ENCODE measurements at places on chromosomes 5 and 9.

GRCh38 chr5:81751836-81752643 is 1.1 kb upstream of the SSBP2 start:
- peak; percentile 64 for DNase-seq

GRCh38 chr9:85895685-85896084 is 45.3 kb upstream of the NAA35 start:
- DNase-seq, result no peak

DNA sequence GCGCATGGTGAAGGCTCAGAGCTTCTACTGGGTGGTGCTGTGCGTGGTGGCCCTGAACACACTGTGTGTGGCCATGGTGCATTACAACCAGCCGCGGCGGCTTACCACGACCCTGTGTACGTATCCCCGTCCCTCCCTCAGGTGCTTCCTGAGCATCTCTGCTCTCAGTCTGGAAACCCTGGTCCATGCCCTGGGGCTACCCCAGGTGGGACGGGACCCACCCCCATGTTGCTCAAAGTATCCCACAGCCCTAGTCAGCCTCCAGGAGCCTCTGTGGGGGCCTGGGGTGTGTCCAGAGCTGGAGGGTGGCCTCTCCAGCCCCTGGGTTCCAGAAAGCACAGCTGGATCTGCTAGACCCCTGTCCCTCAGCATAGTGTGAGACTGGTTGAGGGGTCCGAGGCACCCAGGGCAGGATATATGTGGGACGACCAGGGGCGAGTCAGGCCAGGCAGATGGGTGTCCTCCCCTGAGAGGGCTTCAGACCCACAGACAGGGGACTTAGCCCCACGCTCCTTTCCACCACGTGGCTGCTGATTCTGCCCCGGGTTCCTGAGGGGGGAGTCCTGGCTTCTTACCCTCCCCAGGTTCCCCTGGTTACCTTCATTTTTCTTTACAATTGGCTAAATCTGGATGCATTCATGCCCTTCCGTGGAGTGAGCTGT is 94.0 kb downstream of the CACNA1B start:
- DNase-seq, result no peak

GRCh38 chr5:103624675-103625074 is 62.1 kb upstream of the NUDT12 start:
- no peak for DNase-seq

GRCh38 chr5:172035049-172035448 is 28.6 kb upstream of the FBXW11 start:
- DNase-seq, result no peak

DNA sequence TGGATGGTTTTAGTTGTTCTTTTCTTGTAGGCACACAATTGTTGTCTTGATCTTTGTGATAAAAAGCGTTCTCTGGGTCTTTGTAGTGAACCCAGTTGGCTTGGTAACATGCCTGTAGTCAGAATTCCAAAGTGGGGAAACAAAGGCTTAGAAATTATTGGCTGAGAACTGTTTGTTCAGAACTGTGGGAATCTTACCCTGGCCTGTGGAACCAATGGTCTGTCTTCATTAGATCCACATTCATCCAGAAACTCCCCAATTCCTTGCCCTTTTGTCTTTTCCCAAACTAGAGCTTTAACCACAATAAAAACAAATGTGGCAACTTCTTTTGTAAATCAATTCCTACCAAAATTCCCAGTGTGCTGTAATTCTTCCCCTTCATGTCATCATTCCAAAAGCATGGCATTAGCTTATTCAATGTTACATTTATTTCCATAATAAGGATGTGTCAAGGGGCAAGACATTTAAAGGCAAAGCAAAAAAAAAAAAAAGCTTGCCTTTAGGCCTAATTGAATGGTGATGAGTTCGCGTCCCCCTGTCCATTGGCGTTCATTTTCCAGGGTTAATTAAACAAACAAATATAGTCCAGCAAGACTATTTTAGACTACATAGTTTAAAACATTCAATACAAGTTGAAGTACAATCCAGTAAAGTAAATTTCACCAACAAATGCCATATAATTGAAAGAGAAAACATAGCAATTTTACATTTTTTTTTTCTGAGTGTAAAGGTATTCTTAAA is 249.8 kb upstream of the ZNF608 start:
- no peak for DNase-seq

DNA sequence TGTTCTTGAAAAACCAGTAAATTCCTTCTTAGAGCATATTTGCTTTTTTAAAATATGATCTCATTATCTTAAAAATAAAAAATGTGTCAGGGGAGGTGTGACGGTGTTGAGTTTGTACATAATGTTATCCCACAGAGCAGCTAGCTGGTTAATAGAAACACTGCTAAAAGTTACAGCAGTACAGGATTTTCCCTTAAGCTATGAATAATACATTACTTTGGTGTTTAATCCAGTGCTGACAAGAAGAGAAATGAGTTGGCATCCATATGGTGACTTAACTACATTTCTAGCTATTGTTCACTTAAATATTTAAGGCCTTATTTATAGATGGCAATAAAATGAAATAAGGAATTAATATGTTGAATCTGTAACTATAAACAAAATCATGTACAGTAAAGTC is 883.1 kb downstream of the CDH18 start:
- no peak for DNase-seq

GRCh38 chr5:125149527-125149926 is 403.1 kb upstream of the ZNF608 start:
- no peak for DNase-seq

GRCh38 chr5:171629628-171630349 is 155.8 kb upstream of the SMIM23 start:
- DNase-seq, result peak; percentile 47

DNA sequence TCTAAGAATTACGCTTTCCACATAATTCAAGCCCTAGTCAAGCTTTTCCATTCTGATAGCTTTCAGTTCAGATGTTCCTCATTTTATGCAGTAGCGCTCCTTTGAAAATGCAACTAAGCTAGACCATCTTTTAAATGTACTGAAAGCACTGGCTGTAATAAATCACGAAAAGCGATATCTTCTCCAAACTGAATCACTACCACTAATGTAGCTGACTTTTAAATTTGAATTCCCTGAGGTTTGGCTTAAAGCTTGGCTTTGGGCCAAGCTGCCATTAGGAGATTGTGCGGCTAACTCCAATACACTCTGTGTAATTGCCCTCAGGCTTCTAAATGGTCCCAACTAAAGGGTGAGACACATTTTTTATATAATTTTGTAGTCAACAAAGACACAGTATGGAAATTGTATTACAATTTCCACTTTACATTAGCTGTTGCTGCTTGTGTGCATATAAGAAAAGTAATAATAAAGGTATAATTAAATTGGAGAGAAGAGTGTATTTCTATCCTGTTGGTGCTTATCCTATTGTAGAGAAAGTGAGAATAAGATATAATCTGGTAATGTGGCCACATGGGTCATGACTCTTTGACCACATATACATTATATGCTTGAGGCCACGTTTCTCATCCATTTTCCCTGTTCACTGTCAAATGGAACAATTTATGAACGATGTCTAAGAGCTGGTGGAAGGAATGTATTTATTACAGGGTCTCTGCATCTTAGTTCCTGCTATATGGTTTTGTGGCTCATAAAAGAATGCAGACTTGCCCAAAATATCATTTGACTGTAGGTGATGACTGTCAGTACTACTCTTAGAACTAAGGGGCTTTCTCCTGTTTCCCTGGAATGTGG is 118.7 kb upstream of the TAF11L2 start:
- DNase-seq, result no peak

- DNase-seq, result peak; percentile 5
These were observed 59.4 kb upstream of the RAPGEF1 start for GRCh38 chr9:131799177-131799823.

DNA sequence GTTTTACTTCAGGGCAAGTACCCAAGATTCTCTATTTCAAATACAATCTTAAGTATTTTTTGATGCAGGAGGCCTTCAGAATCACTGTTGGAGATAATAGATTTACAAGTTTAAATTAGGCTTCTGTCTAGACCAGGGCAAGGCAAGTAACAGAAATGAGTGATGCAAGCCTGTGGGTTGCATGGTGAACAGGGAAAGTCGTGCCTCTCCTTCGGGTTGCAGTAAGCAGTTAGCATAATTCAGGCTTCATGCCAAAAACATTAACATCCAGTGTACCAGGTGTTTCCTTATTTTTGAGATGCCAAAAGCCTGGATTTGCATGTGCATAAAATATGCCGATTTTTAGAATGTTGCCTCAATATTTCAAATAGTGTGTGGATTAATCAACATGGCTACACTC is 369.0 kb downstream of the CAAP1 start:
- no peak for DNase-seq

DNA sequence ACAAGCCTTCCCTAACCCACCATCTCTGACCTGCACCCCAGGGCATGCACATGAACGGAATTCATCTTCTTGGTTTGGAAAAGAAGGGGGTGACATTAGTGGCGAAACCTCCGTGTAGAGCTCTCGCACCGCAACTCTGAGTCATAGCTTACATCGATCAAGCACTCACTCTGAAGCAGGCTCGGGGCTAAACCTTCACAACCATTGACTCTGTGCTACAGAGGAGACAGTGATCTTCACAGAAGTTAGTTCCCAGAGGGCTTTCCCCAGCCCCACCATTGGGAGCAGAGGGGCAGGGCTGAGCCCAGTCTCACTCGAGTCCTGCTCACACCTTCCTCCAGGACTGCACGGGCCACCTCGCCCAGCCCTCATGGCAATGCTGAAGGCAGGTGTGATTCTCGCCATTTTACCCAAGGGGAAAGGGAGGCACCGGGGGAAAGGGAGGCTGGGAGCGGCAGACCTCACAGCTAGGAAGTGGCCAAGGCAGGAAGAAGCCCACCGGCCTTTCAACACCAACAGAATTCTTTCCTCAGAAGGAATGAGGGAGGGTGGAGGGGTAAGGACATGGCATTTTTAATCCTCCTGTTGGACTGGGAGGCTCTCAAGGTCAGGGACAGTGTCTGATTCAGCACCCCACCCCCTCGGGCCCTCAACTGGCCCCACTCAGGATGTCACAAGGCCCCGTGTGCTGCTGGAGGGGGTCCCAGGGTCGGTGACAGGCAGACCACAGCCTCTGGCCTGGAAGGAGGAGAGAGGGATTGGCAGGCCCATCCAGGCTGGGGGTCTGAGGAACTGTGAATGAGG is 25.9 kb upstream of the IL17B start:
- no peak for DNase-seq

DNA sequence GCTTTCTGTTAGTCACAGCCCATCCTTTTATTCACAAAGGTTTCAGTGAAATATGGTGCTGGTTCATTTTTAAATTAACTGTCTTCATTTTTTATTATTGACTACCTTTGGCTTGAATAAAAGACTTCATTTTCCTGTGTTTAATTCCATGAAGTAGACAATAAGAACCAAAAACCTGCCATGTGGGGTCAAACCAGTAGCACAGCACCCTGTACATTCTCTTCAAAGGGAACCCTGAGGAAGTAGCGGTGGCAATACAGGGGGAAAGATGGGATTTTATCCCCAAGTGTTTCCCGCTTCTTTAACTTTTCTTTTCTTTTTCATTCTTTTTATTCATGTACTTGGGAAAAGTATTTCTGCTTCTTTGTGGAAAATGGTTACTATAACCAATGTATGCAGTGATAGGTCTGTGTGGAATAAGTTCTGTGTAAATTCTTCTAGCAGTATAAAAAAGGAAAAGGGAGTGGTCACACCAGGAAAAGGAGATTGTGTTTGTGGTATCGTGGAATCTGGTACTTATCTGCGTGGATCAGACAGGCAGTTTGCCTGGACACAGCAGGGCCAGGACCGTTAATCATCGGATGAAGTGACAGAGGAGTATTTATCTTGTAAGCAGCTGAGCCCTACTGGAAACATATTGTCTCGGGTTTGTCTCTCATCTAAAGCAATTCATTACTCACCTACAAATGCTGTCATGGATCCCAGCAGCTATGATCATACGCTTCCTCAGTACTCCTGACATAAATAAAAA is 94.2 kb downstream of the PPIC start:
- DNase-seq, result no peak

DNA sequence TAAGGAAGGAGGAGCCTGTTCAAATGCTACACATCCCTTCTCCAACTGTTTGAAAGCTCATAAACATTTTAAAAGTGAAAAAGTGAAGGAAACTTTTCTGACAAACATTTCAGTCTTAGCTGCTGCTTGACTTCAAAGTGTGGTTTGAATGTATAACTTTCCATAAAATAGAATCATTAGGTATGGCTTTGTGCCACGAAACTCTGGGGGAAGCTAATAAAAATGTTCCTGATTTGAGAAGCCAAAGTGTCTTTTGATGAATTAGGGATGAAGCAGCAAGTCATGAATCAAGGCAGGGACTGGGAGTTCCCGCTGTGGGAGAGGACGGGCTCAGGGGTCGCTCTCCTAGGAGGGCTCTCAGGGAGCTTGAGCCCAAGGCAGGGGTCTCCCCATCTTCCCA is 15.3 kb downstream of the MVB12B start:
- no peak for DNase-seq

- DNase-seq, result no peak
These were observed 523 bp upstream of the WWC1 start for GRCh38 chr5:168290902-168291341.

DNA sequence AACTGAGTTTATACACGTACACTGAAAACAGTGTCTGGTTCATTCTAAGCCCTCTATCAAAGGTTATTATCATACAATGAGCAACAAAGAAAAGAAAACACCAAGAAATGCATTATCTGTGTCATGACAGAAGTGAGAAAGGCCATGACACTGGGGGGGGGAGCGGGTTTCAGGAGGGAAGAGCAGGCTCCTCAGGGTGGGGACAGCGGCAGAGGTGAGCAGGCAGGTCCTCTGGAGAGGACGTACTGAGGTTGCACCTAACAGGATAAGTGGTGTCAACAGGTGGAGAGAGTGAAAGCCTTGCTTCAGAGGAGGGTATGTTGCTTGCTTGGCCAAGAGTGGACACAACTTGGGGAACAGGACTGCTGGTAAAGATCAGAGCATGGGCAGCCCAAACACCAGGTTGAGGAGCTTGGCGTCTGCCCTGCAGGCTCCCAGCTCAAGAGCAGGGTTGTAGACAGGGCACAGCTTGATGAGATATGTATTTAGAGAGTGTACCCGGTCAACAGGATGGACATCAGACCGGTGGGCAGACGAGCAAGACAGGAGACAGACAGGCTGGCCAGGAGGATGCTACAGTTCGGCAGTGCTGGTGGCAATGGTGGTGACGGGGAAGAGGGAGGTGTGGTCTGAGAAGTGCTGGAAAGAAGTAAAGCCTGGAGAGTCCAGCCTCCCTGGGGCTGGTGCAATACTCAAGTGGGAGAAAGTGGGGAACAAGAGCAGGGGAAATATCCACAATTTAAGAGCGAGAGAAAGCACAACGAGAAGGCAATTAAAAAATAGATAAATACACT is 10.3 kb downstream of the WHRN start:
- no peak for DNase-seq

GRCh38 chr9:34744295-34745221 is 34.6 kb upstream of the CCL21 start:
- DNase-seq, result no peak

DNA sequence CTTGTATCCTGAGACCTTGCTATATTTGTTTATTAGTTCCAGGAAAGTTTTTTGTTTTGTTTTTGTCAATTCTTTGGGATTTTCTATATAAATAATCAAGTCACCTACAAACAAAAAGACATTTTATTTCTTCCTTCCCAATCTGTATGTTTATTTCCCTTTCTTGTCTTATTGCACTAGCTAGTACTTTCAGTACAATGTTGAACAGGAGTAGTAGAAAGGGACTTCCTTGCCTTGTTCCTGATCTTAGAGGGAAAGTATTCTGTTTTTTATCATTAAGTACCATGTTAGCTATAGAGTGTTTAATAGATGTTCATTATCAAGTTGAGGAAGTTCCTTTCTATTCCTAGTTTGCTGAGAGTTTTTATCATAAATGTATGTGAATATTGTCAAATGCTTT is 119.5 kb upstream of the TLE4 start:
- DNase-seq, result no peak

GRCh38 chr9:133609311-133610098 is at the start of gene FAM163B:
Gene FAM163B (minus strand): TSS chr9:133609389. CDS start chr9:133580223, 29,166 bp downstream.
- DNase-seq, result peak; percentile 5

Data from KG1 (cell line).